ENCODE measurements at places on chromosomes 12 and 14. TPM values are rescaled to one million over a fixed set of nuclear protein-coding genes. Genes with fewer than 3 reads are reported as not detected.

DNA sequence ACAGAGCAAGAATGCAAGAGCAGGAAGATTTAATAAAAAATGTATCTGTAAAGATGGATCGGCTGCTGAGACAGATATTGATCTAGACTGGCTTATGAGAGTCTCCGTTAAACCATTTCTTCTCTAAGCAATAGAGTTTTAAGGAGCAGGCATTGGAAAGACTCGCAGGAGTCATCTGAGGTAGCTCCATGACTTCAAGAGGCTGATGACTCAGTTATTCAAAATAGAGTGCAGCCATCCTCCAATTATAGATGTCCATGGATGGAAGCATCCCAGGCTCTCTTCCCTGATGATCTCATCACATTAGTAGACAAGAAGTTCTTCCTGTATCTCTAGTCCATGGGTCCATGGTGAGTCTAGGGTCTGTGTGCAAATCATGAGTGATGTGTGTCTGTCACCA is 638.3 kb upstream of the TMEM132C start:
- DNase-seq: no peak

DNA sequence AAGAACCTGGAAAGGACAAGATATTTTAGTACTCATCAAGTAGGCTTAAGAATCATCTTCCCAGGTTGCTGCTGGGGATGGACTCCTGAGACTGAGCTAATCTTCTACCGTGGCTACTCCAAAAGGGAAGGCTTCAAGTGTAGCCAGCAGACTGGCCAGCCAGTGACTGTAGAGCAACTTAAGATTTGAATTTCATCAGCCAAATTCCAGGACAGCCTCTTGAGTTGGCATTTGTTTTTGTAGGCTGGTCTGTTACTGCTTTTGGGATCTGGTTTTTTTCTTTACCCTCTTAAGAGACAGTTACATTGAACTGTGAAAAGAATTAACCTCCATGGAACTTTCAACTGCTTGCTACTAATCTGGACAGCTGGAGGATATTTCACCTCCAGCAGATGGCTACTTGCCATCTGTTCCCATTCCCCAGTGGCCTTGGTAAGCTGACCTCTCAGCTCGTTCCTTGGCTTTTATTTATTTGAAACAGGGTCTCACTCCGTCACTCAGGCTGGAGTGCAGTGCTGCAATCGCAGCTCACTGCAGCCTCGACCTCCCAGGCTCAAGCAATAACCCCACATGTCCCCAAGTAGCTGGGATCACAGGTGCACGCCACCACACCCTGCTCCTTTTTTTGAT is 20.7 kb downstream of the VTI1B start:
- no peak for DNase-seq

DNA sequence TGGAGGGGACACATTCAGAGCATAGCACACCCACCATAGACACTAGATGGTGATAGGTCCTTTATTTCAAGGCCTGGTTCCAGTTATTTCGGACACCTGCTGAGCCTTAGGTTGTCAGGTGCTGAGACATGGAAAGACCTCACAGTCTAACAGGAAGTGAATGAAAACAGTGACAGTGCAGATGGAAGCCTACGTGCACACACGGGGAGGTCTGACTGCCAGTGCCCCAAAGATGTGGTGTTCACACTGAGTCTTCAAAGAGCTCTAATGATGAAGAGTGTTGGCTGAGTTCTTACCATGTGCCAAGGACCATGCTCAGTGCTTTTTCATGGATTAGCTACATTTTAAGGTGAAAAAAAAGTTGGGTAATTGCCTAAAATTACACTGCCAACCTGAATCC is 46.6 kb downstream of the CKB start:
- no peak for DNase-seq

Gene GPR137C
- total RNA-seq: 0.89 TPM

DNA sequence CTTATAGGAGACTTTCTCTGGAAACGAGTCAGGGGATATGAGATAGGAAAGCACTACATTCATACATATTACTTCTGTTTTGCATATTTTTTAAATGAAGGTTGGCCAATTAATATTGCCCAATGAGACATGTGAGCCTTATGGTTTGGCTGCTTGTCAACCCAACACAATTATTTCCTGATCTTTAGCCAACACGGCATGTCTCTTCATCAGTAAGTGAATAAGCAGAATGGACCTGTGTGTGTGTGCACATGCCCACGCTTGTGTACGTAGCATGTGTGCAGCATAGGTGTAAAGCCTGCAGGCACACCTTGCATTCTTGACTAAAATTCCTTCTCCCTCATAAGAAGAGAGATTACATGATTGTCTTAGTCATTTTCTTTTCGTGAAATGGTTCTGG is 88.3 kb downstream of the STON2 start:
- DNase-seq: no peak

Gene SMOC1
- not detected for total RNA-seq

DNA sequence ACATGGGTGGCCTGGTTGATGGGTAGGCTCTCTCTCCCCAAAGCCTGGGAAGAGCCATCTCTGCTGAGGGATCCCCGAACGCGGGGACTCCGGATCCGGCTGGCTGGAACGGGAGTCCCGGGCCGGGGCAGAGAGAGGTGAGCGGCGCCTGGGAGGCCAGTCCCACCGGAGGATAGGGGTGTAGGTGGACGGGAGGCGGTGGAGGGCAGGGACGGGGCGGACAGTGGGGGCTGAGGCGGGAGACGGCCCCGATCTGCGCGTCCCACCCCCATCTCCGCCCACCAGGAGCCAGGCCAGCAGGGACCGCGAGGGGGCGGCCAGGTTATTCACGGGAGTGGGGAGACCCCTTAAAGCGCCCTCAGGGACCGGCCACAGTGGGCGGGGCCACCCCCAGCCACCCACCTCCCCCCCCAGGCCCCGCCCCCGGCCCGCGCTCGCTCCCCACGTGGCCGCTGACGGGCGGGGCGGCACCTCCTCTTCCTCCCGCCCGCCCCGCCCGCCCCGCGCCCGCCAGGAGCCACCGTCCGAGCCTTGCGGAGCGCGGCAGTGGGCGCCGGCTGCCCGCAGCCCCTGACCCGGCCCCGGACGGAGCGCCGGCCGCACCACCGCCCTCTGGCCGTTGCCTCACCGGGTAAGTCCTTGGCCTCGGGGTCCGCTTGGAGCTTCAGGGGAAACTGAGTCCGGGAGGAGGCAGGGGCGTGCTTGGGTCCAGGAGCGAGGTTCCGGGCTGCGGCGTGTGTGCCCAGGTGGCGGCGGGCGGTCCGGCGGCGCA is at the start of gene INF2:
Gene INF2, plus strand, starts transcription at position 510 of the 772 bp plus-strand sequence. CDS start 11,748 bp downstream, outside the sequence.
- DNase-seq: no peak

Gene G2E3
- 47.0 TPM for total RNA-seq

Gene INHBC
- 0.20 TPM for total RNA-seq

Gene DIO3
- 0.34 TPM for total RNA-seq
